ENCODE measurements at places on chromosomes 3 and 15.

DNA sequence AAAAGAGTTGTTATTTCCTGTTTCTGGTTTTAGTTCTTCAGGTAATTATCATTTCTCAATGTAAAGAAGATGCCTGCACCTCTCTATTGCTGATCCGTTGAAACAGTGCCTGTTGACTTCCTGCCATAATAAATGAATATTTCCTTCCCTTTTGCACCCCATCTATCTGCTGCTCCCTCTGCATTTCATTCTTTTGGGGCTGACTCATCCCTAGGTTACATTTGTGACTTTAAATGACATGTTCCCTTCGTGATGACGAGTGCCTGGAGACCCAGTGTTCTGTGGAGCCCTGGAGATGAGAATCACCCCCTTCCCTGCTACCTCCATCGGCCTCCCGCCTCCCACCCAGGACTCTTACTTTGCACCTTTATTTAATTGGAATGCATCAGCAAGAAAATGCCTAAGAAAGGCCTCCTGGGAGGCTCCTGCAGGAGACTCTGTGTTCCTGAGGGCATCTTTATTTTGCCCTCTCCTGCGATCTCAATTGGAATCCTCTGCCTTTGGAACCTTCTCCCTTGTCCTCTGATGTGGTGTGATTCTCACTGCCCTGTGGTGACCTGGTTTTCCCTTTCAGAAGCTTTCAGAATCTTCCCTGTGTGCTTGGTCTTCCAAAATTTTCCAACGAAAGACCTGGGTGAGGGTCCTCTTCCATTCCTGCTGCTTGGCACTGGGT, 13.7 kb downstream of the LRRK1 start:
- DNase-seq: no peak

DNA sequence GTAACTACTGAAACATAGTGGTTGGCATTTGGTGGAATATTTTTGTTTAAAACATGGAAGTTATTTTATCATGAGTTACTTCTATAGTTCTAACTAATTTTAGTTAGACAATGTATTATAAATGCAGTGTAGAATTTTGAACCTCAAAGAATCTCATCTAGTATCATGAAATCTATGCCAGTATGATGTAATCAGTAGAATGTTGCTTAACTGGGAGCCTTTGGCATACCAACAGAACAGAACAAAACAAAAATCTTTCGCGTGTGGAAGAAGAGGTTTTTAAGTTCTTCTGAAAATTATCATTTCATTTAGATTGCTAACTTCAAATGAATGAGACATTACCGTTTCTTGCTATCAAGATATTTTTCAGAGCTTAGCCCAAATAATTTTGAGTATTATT, 98.4 kb upstream of the LRRFIP2 start:
- no peak for DNase-seq

DNA sequence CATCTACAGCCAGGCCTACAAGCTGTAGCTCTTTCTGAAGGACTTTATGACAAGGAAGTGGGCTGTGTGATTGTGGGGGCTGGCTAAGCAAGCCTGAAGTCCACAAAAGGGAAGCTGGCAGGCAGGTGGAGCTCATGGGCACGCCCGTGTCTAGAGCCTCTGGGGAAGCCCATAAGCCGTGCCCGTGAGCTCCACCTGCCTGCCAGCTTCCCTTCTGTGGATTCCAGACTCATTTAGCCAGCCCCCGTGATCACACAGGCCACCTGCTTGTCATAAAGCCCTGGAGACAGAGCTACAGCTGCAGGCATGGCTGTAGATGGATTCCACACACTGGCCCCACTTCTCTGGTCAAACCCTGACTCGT, 15.2 kb downstream of the EFCC1 start:
- no peak for DNase-seq

- DNase-seq: no peak
These were observed 183.7 kb downstream of the DPH6 start for GRCh38 chr15:35362195-35362829.

GRCh38 chr3:54355800-54356199, 233.4 kb downstream of the CACNA2D3 start:
- DNase-seq: no peak

DNA sequence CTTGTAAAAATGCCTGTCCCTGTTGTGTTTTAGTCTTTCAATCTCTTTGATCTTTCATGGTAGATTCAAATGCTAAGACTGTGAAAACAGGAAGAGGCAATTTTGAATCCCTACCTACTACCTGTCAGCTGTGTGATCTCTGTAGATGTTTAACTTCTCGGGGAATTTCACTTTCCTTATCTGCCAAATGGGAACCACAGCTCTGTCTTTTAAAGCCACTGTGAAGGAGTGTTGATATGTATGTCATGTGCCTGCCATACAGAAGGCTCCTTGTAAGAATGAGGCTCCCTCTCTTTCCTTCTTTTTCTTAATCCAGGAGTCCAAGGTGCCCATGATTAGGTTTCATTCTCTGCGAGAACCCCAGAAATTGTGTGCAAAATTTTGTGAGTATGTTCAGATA, 139.6 kb upstream of the ADAMTS9 start:
- no peak for DNase-seq

DNA sequence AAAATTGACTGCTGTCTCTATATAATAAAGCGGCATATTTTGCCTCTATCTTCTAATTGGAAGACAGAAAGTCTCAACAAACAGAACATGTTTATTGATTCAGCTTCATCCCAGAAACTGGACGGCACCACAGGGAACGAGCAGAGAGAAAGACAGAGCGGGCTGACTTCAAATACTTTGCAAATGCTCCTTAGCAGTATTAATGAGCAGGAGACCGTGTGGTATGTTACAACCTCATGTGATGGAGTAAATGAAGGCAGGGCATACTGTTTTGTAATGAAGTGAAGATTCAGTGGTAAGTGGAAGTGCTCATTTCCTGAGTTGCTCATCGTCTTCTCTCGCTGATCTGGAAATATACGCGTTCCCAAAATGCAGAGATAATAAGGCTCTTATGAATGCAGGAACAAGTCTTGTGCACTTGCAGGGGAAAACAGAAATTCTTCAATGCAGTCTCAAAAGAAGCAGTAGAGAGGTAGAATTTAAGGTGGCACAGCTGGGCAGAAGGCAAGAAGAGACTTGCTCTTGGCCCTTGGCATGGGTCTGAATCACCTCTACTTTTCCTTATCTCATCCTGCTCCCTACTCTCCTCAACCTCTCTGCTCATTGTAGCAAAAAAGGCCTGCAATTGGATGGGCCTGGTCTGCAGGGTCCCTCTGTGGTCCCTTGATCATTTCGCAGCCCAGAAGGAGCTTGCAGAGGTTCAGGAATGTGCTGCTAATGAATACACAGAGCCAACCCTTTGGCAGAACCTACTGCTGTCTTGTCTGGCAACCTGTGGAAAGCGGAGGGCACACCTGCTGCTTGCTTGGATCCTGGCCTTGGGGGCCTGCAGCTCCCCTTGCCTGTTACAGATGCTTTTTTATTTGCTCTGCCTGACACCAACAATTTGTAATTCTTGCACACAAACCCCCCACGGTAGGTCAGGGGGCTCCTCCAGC, 604.9 kb upstream of the CFAP20DC start:
- DNase-seq: no peak

DNA sequence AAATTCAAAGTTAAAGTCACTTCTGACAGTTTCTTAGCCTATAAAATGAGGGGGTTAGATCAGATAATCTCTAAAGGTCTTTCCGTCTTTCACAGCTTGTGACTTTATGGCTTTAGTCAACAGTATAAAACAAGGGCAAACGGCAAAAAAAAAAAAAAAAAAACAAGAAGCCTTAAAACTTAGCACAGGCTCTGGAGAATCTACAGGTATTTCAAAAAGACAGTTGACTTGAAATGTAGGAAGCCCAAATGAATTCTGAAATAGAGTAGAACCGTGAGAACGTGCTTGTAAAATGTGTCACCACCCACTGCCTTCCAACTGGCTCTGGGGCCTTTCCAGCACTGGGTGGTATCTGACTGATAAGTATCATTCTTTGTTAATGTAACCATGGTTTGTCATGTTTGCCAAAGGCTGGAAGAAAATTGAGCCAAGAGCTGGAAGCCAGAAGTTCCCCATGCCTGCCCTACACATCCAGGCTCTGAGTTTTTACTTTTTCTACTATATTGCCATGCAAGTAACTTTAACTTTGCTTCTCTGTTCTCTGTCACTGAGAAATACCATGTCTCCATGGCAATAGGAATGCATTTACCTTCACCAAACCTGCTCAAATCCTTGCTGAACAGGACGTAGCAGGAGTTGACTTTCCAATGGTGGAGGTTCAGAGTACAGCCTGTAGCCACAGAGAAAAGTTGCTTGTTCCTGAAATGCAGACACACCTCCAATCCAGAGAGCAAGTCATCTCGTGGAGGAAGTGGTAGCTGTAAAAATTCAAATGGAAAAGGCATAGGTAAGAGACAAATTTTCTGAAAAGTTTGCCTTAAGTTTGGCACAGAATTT, 35.8 kb upstream of the THSD4 start:
- DNase-seq: no peak

DNA sequence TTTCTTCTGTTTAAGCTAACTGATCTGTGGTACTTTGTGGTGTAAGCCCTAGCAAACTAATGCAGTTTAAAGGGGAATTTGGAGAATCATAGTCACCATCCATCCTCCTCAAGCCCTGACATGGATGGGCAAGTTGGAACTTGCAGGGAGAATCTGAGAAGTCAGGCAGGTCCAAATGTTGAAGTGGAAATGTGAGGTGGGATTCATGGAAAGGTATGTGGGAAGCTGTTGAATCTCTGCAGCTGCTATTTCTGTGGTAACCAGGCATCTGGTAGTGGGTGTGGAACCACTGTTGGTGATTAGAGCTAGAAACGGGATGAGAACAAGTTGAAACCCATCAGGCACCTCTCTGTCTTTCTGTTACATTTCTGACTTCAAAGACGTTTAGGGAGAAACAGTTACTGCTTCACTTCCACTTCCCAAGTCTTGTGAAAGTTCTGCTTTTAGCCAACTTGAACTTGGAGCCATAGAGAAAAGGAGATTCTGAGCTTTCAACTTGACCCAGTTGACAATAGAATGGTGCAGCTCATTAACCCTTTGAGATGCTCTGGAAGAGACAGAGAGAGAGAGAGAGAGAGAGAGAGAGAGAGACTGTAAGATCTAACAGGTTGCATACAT, 38.1 kb upstream of the NMNAT3 start:
- DNase-seq: no peak

Data from anterior cingulate cortex (tissue), 58 donors.